Activated CD8-positive, alpha-beta memory T cell treated with anti-CD3 and anti-CD28 coated beads, Interleukin-2, amount 50 U/mL, for 48 hours (primary cell): ENCODE measurements at places on chromosomes 3 and 15.

GRCh38 chr3:8589880-8590556 lies 54.6 kb downstream of the SSUH2 start:
- DNase-seq = no peak

GRCh38 chr3:142976621-142977398 lies 13.3 kb upstream of the PAQR9 start:
- DNase-seq = no peak

DNA sequence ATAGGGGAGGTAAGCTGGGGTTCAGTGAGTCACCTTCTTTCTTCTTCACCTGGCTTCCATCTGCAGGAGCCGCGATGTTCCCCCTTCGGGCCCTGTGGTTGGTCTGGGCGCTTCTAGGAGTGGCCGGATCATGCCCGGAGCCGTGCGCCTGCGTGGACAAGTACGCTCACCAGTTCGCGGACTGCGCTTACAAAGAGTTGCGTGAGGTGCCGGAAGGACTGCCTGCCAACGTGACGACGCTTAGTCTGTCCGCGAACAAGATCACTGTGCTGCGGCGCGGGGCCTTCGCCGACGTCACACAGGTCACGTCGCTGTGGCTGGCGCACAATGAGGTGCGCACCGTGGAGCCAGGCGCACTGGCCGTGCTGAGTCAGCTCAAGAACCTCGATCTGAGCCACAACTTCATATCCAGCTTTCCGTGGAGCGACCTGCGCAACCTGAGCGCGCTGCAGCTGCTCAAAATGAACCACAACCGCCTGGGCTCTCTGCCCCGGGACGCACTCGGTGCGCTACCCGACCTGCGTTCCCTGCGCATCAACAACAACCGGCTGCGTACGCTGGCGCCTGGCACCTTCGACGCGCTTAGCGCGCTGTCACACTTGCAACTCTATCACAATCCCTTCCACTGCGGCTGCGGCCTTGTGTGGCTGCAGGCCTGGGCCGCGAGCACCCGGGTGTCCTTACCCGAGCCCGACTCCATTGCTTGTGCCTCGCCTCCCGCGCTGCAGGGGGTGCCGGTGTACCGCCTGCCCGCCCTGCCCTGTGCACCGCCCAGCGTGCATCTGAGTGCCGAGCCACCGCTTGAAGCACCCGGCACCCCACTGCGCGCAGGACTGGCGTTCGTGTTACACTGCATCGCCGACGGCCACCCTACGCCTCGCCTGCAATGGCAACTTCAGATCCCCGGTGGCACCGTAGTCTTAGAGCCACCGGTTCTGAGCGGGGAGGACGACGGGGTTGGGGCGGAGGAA lies 2.6 kb downstream of the ISLR2 start:
- peak; percentile 66 for DNase-seq

DNA sequence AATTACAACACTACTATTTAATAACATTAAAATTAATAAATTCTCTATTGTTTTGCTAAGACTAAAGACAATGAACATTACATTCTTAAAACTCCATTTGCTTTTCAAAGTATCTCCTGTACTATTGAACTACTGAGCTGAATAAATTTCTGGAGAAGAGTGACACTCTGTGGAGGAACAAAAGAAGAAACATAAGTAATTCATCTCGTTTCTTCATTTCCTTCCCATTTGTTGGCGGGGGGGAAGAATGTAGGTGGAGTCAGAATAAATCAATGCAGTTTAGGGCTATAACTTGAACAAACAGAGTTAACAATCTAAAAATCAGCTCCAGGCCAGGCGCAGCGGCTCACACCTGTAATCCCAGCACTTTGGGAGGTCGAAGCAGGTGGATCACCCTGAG lies 32.7 kb downstream of the EFHB start:
- no peak for DNase-seq

DNA sequence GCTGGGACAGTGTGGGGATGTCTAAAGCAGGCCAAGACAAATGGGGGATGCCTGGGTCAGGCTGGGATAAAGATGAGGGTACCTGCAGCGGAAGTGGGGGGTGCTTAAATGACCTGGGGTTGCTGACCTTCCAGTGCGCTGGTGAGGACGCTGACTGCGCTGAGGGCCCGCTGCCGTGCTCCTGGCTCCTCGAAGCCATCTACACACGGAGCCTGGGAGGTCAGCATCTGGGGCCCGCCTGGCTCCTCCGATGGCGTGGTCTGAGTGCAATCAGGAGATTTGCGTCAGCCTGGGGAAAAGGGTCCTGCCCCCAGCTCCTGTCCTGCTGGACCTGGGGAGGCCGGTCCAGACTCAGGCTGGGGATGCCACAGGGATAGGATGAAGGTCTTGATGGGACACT lies 50.7 kb downstream of the SCN5A start:
- DNase-seq = no peak

DNA sequence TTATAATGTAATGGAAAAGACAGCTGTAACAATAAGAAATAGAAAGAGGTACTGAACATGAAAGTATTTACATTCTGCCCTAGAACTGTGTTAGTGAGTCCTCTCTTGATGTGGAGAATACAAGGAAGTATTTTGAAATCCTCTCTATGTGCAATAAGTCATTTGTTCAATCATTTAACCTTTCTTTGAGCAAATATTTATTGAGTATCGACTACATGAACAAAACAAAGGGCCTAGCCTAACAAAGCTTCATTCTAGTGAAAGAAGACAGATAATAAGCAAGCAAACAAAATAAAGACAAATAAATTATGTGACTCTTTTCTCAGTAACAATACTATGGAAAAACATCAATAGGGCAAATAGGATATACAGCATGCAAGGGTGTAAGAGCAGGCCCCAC lies 354.9 kb upstream of the ATP11B start:
- DNase-seq = no peak

GRCh38 chr3:15164340-15164739 lies 41.7 kb upstream of the CAPN7 start:
- DNase-seq = no peak

- DNase-seq = no peak
These were observed 1.6 kb upstream of the RBMS3 start for GRCh38 chr3:29279286-29279685.

DNA sequence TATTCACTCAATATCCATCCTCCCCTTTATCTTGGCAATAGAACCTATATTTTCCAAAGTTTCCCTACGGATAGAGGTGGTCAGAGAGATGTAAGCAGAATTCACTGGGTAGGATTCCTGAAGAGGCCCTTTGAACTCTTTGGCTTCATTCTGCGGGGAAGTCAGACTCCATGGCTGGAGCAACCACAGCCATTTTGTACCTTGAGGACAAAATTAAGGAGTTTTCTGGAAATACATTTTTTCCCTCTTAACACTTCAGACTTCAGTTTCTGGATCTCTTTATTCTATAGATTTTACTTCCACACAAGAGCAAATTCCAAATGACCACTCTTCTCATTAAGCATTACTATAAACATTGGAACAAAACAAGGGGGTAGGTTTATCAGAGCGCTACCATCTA lies 43.3 kb downstream of the ADAMTS9 start:
- DNase-seq = no peak

- DNase-seq = no peak
These were observed 772.8 kb upstream of the LMCD1 start for GRCh38 chr3:7728566-7729519.
